ENCODE measurements at places on chromosomes 3 and 15.

DNA sequence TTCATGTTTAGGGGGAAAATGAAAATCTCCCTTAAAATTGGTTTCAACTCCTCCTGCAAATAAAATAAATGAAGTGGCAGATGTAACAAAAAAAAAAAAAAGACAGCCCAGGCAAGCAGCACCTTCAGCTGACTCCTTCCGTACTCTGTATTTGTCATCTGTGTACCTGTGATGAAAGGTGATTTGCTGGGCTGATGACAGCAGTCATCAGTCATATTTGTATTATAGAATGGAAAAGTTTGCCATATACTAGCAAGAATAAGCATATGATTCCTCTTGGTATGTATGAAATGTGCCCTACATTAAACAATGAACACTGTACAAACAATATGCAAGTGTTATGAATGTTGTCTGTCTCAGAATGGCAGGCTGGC is 44.1 kb upstream of the WWTR1 start:
- no peak for DNase-seq

GRCh38 chr15:63348392-63348791 is 33.3 kb downstream of the CA12 start:
- no peak for DNase-seq

DNA sequence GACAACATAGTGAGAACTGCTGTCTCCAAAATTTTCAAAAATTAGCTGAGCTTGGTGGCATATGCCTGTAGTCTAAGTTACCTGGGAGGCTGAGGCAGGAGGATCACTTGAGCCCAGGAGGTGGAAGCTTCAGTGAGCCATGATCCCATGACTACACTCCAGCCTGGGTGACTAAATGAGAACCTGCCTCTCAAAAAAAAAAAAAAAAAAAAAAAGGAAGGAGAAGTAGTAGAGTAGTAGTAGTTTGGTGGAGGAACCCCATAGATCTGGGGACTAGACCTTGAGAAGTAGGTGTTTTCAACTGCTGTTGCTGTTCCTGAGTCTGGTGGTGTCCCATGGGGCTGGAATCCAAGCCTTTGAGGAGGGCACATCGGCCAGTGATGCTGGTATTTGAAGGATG is 38.4 kb upstream of the UBE2E2 start:
- DNase-seq = no peak

DNA sequence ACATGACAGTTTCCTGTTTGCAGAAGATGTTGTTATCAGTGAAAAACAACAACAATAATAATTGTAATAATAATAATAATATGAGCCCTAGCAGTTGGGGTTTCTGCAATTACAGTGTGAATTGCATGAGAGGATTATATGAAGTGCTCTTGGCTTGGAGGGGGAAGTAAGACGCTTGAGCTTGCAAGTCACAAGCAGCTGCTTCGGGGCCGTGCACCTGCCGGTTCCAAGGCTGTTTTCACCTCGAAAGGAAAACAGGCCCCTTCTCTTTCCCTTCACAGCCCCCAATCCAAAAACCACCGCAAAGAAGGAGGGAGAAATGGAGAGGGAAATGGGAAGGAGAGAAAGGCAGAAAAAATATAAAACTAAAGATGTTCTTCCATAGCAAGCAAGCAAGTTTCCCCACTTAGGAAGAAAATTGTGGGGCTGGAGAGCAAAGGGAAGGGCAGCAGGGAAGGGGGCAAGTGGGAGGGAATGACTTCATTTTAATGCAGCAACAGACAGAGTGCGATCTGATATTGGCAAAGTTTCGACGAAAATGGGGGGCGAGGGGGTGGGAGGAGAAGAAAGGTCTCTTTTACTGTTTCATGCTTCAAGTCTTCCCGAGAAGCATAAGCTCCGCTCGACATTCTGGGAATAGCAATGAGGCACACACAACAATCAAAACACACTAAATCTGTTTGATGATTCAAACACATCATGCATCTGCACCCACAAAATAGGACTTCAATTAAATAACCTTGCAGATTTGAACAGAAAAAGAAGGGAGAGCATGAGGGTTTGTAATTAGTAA is 284.2 kb upstream of the ATP11B start:
- DNase-seq = no peak

GRCh38 chr3:138245026-138245425 is 57.9 kb downstream of the ARMC8 start:
- no peak for DNase-seq

DNA sequence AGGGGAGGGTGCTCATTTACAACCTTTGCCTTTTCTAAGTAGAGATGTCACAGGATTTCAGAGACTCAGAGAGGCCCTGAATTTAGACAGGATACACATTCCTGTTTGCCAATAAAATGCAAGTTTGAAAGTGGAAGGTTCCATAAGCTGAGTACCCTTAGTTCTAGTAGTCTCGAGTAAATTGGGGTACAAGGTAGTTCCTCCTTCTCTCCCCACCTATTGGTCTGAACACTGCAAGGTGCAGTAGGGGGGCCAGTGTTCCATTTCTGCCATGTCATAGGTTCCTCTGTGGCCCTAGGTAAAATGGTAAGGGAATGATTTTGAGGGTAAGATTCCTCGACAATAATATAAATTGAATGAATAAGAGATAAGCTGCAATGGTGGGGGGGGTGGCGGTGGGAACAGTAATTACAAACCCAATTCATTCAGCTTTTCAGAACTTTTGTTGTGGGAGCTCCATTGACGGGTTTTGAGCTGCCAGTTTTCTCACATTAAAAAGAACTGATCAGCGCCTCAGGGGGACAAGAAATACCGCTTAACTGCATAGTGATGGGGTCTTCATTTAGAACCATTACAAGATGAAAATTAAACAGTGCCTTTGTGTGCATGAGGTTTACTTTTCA is 5.9 kb downstream of the SOX2 start:
- DNase-seq = no peak

- DNase-seq = peak; percentile 65
Observed at GRCh38 chr15:67548236-67548852, 5.8 kb downstream of the MAP2K5 start.

- peak; percentile 63 for DNase-seq
Observed at GRCh38 chr3:40580494-40581091, 55.8 kb downstream of the ZNF621 start.

GRCh38 chr15:48559285-48559684 is 86.2 kb downstream of the FBN1 start:
- DNase-seq = no peak

DNA sequence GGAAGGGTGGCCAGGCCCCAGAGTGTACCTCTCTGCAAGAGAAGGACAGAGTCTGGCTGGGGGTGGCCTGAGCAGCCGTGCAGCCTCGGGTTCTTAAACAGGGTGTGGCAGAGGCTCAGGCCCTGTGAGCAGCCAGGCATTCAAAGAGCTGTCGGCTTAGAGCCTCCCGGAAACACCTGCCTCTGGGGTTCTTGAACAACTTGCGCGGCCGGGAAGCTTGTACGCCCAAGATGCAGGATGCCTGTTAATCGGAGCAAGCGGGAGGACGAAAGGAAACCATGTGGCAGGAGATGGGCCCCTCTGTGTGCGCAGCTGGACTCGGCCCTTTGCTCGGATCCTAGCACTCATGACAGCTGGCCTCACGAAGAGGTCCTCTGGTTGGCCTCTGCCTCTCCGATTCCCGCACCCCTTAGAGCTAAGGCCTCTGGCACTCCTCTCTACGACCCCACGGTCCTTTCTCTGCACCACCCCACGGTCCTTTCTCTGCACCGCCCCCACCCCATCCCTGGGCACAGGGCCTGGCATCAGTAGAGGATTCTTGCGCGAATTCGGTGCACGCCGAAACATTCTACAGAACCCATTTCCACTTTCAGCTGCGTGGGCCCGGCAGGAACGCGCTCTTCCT is 23.9 kb upstream of the TXNRD3 start:
- DNase-seq = no peak

All from RKO (cell line).